ENCODE measurements at places on chromosomes 13 and 19.

DNA sequence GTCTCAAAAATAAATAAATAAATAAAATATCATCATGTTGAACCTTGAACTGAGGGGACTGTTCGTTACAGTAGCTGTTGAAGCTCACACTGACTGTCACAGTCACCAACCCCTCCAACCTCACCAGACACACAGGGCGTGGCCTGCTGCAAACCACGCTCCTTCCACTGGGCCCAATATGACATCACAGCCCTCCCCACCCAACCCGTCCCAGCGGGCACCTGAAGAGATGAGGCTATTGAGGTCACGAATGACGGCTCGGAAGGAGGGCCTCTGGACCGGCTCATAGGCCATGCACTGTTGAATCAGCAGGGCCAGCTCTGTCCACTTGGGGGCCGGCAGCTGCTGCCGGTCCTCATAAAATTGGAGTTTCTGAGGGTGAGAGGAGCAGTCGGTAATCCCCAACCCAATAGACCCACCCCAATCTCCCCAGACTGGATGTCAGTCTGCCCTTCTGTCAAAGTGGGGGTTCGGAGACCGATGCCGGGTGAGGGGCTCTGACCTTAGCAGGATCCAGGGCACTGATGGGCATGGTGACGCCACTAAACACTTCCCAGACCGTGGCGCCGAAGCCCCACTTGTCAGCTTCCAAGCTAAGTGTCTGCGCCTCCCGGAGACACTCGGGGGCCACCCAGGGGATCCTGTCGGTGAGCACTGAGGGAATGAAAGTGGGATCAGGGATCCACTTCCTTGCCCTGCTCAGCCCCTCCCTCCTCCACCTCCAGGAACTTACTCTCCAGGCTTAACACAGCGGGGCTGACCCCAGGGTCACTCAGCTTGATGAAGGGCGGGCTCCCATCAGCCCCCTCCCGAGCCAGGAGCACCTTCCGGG, 13.2 kb downstream of the JAK3 start:
- DNase-seq, result no peak

GRCh38 chr19:17977021-17977420, 10.1 kb downstream of the KCNN1 start:
- no peak for DNase-seq

GRCh38 chr19:54416695-54417491, 1.6 kb downstream of the TTYH1 start:
- DNase-seq, result no peak

DNA sequence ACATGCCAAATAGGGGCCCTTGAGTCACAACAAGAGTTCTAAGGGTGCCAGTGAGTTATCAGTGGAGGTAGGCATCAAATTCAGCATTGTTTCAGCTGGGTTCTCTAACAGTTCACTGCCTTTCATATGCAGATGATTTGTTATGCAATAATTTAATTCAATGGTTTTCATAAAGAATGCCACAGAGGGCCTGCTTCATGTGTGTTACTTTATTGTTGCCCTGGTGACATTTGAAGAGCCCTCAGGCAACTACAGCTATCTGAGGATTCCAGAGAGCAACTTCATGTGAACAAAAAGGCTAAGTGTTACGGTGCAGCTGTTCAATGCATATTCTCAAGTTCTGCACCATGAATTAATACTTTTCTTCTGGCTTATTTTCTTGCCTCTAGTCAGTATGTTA, 43.1 kb upstream of the STARD13 start:
- no peak for DNase-seq

- DNase-seq, result peak; percentile 44
These were observed 13.9 kb upstream of the CACNG6 start for GRCh38 chr19:53977429-53977990.

GRCh38 chr19:54561840-54562239, 11.8 kb upstream of the LILRA2 start:
- DNase-seq, result no peak

- DNase-seq, result no peak
These were observed 10.6 kb downstream of the NCLN start for GRCh38 chr19:3196064-3196932.

DNA sequence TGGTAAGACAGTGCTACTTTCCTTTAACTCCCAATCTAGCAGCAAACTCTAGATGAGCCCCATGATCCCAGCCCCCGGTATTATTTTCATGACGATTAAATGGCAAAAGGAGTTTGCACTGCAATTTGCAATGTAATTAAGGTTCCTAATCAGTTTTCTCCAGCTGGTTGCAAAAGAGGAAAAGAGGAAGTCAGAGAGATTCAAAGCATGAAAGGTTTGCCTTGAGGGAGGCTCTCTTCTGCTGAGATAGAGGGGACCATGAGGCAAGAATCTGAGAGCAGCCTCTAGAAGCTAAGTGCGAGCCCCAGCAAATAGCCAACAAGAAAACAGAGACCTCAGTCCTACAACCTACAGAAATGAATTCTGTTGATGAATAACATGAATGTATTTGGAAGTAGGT, 527.1 kb downstream of the UQCRFS1 start:
- no peak for DNase-seq

DNA sequence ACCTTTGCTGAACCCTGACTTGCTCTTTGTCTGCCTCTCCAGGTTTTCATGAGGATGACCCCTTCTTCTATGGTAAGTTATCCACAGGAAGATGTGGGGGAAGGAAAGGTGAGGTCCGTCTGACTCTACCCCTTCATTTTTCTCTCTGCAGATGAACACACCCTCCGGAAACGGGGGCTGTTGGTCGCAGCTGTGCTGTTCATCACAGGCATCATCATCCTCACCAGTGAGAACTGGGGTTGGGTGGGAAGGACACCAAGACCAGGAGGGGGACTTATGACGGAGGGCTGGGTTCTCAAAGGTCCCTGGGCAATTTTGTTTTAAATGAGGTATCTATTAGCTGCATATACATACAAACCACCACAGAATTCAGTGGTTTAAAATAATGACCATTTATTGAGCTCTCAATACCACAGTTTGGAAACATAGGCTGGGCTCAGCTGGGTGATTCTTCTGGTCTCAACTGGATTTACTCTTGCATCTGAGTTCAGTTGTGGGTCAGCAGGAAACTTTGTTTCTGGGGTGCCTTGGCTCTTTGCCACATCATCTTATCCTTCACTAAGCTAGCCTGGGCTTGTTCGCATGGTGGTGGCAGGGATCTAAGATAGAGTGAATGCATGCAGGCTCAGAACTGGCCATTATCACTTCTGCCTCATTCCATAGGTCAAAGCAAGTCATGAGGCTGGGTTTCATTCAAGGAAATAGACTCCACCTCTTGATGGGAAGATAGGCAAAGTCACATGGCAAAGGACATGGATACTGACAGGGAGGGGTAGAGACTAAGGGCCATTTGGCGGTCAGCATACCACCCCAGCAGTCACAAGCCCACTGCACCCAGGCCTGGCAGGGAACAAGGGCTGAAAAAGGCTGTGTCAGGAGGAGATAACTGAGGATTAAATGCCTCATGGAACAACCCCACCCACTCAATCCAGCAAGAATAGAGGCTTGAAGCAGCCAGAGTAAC, 11.8 kb downstream of the FXYD5 start:
- DNase-seq, result no peak

DNA sequence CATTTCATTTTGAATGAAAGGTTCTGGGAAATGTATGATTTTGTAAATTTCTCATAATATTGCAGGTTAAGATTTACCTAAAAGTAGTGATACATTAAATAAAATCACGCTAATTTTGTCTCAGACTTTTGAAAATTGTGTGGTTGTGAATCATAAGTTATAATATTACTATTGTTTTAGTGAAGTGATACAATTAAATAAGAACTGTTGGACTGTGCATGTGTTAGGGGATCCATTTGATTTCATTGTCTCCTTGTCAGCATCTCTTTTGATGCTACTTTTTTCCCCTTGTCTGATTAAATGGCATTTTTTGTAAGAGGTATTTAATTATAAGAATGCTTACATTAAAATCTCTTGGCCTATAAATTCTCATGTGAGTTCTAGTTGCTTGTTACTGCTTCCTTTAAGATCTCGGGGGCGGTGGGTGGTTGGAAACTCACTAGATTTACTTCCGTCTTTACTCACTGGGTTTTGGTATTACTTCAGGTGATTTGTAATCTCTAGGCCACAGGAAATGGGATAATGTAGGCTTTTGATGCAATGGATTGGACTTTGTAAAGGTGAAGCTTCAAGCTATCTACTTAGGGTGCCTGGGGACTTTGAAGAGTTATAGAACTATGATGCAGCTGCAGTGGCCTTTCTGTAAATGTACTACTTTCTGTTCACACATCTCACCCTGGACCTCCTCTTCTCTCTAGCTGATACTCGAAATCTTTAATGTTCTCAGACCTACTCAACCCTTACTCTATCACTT, 66.5 kb downstream of the PAN3 start:
- DNase-seq, result no peak

DNA sequence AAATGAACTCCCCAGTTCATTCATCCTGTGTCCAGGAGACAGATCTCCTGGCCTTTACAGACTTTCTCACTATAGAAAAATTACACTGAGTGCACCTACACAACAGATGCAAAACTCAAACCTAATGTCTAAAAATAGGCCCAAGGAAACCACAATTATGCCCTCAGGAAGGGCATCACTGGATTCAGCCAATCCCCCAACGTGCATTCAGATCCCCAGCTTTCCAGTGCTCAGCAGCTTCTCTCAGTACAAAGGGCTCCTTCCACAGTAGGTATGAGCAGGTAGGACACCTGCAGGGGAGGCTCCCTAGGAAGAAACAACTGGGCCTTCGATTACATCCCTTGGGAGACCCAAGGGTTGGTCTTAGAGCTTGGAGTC, 2.1 kb downstream of the ZNF709 start:
- no peak for DNase-seq

DNA sequence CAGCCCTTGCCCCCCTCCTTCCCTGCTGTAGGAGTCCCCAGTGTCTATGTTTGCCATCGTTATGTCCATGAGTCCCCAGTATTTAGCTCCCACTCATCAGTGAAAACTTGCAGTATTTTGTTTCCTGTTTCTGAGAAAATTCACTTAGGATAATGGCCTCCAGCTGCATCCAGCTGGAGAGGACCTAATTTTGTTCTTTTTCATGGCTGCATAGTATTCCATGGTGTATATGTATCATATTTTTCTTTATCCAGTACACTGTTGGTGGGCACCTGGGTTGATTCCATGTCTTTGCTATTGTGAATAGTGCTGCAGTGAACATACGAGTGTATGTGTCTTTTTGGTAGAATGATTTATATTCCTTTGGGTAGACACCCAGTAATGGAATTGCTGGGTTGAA, 18.0 kb upstream of the POP4 start:
- no peak for DNase-seq

Measured in stimulated activated CD4-positive, alpha-beta T cell treated with anti-CD3 and anti-CD28 coated beads, Interleukin-1b, Interleukin-23, amount 100 ng/mL, for 1 hour (primary cell).